ENCODE measurements at places on chromosomes 6 and 20.

GRCh38 chr6:16982807-16983206 lies 119.0 kb upstream of the STMND1 start:
- DNase-seq: no peak

DNA sequence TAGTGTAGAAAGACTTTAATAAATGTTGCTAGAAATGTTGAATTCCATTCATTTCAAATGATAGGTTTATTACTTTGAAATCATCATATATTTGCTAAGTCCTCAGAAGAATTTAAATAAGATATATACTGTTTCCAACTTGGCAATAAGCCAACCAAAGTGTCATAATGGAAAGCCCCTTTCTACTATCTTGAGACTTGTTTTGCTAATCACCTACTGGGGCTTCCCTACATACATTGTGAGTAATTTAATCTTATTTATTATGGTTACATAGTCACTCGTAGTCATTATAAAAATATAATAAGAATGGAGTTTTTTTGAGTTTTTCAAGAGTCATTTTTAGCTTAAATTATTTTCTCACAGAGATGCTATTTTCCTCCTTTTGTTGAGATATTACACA lies 20.7 kb downstream of the COL19A1 start:
- no peak for DNase-seq

- DNase-seq: peak; percentile 93
These were observed 48.9 kb downstream of the NOL4L start for GRCh38 chr20:32535953-32536823.

- DNase-seq: no peak
These were observed 19.2 kb downstream of the TUBB2B start for GRCh38 chr6:3208098-3208774.

- no peak for DNase-seq
These were observed 38.8 kb upstream of the ZFP64 start for GRCh38 chr20:52230409-52230808.

- no peak for DNase-seq
These were observed 1.0 kb downstream of the SRXN1 start for GRCh38 chr20:651713-652614.

- no peak for DNase-seq
These were observed 502.1 kb downstream of the DHX35 start for GRCh38 chr20:39464238-39464637.
